ENCODE measurements at places on chromosomes 1 and 21.

GRCh38 chr1:79652426-79652825, 645.9 kb upstream of the ADGRL4 start:
- no peak for DNase-seq

DNA sequence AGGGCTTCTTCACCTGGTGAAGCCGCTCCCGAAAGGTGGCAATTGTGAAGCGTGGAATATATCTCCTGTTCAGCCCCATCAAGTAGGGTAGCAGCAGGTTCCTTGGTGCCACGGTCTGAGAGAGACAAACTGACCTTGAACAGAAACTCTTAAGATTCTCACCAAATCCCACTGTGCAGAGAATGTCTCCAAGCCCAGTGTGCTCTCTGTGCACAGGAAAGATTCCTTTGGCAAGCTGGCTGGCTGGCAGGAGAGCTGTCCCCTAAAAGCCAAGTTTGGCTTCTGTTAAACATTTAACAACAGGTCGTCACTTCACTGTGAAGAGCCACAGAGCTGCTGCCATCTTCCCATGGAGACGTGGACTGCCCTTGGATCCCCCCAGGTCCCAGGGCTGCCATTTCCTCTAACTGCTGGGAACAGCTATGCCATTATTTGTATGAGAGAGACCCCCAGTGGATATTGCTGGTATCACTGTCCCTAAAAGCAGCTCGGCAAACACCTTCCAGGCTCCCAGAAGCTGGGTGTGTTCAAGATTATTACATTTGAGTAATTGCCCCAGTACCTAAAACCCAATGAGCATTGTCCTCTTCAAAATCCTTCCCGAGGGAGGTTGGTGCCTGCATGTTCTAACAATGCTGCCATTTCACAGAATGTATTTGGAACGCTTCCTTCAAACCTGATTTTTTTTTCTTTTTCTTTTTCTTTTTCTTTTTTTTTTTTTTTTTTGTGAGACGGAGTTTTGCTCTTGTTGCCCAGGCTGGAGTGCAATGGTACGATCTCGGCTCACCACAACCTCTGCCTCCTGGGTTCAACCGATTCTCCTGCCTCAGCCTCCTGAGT, 71.8 kb downstream of the CD58 start:
- peak; percentile 29 for DNase-seq

DNA sequence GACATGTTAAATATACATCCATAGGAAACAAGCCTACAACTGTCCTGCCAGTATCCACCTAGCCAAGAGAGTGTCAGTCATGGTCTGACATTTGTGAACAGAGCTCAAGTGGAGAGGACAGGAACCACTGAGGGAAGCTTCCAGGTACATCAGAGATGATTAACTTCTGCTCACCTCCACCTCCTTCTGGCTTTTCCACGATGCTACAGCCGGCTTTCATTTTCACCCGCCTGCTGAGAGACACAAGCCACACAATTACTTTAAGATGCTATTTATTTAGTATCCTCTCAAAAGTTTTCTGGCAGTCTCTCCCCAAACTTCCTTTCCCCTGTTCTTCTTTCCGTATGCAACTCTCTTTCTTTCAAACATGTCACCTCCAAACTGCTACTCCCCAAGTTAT, 2.1 kb downstream of the ETV3 start:
- DNase-seq, result no peak

- DNase-seq, result no peak
Observed at GRCh38 chr1:246544001-246544400, 22.1 kb downstream of the TFB2M start.

GRCh38 chr1:111735321-111735720, 3.9 kb downstream of the INKA2 start:
- no peak for DNase-seq

DNA sequence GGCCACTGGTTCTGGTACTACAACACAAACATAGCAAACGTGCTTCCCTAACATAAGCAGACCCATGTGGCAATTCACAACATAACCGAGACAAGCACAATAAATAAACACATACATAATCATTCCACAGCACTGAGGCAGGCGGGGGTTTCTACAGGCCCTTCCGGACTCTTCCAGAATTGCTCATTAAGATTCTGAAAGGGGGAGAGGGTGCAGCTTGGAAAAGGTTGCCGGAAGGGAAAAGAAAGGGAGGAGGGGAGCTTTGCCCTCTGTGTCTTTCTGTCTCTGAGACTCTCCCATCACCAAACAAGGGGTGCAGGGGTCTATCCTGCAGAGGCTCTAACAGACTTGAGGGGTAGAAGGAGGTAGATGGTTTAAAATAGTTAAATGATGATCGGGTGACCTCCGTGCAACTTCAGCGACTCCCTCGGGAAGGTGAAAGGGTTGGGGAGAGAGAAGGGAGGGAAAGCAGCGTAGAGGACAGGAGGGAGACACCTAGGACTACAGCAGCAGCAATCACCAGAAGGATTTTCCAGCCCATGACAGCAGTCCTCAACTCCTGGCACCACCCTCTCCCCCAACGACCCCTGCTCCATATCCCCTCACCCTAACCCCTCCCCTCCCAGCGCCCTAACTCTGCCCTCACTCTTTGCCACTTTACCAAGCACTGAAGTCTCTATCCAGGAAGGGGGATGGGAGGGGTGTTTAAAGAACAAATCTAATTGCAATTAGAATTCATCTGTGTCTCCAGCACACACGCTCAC, 365.5 kb upstream of the ESRRG start:
- no peak for DNase-seq

- DNase-seq, result no peak
Observed at GRCh38 chr1:161989786-161990185, 33.9 kb downstream of the OLFML2B start.

- DNase-seq, result no peak
Observed at GRCh38 chr1:101044749-101045148, 19.2 kb upstream of the DPH5 start.

- DNase-seq, result peak; percentile 70
Observed at GRCh38 chr1:219784660-219785381, 143.5 kb downstream of the SLC30A10 start.

DNA sequence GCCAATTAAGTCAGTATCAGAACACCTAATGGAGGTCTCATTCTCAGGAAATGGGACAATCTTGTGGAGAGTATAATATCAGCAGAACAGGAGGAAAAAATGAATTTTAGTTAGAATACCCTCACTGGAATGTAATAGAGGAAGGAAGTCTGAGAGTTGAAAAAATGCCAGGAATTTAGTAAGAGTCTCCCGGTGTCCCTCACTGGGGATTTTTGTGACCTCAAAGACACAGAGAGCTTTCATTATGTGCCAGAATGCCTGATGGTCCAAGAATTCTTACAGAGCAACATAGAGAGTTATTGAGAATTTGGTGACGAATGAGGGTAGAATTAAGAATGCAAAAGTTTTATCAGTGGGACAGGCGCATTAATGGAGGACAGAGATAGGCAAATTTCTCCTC, 443.5 kb upstream of the B3GALT2 start:
- DNase-seq, result peak; percentile 21

- DNase-seq, result no peak
Observed at GRCh38 chr1:115219927-115220326, 118.1 kb downstream of the NGF start.

- no peak for DNase-seq
Observed at GRCh38 chr1:159704481-159704880, 9.9 kb downstream of the CRP start.

DNA sequence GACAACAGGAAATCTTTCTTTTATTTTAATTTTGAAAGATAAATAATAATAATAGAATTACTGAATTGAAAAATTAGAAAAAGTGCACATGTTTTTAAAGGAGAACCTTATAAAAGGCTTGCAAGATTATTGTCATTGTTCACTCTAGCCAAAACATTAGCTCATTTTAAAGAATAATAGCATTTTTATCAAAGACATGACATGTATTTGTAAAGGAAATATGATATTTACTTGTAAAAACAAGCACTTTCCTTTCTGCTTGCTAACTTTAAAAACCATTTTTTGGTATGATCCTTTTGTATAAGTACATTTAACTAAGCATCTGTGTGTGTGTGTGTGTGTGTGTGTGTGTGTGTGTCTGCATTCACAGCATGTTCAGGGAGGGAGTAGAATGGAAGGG, 156.3 kb upstream of the C1orf87 start:
- no peak for DNase-seq

GRCh38 chr1:117368116-117369108, 1.2 kb downstream of the MAN1A2 start:
- peak; percentile 20 for DNase-seq

- peak; percentile 50 for DNase-seq
Observed at GRCh38 chr1:94105957-94106529, 14.9 kb downstream of the ABCA4 start.

- peak; percentile 73 for DNase-seq
Observed at GRCh38 chr1:24910751-24911650, 19.1 kb downstream of the RUNX3 start.

DNA sequence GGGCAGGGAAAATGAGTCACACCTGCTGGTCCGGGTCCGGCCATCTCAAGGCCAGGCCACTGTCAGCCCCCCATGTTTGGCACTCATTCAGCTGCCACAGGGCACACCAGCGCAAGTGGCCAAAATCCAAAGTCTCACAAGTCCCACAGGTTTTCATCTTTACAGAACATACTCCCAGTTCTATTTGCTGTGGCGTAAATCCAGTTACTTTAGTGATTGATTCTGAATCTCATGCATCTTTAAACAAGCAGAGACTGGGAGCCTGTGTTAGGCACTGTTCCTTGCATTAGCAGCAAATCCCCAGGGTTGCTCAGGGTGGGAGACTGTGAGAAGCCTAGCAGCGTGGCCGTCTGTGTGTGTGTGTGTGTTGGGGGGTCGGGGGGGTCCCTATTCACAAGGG, 1.1 kb upstream of the SLC2A5 start:
- no peak for DNase-seq

DNA sequence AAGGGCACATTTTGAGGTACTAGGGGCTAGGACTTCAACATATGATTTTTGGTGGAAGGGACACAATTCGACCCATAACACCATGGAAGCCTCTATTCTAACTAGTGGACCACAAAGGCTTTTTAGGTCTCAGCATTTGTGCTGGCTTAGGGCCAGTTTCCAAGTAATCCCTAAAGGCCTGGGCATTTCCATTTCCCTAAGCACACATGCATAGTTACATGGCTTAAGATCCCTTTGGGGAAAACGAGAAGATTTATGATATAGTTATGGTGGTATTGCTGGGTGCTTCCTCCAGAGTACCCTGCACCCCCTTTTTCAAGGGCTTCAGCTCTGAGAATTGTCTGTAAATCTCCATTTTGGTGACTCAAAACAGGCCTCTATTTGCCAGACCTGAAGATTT, 28.2 kb upstream of the TMEM54 start:
- DNase-seq, result no peak

GRCh38 chr1:201636510-201636971, 97.6 kb downstream of the NAV1 start:
- peak; percentile 72 for DNase-seq

DNA sequence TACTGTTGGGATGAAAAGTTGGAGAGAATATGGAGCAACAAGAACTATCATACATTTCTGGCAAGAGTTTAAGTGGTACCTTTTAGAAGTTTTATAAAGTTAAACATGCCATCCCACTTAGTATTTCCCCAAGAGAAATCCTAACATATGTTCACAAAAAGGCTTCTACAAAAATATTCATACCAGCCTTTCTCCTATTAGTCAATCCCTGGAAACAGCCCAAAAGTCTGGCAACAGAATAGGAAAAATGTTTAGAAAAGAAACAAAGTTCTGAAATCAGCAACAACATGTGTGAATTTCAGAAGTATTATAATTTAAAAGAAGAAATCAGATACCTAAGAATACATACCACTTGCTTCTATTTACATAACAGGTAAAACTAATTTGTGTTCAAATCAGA, 271.0 kb downstream of the DSCAM start:
- no peak for DNase-seq

DNA sequence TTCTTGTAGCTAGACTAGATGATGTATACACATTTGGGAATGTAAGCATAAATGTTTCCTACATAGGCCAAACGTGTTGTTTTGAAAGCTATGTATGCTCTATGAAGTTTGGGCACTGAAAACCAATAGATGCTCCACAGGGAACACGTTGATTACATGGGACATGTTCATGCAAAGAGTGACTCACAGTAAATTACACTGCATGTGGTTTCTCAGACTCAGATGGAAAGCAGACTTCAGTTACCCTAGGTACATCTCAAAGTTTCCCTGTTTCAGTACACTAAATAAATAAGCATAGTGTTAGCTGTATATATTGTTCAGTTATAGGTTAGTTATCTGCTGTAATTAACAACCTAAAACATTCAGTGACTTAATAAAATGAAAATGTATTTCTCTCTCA, 301.9 kb upstream of the RUNX1 start:
- DNase-seq, result peak; percentile 36

GRCh38 chr1:180848191-180848590, 64.5 kb upstream of the KIAA1614 start:
- DNase-seq, result no peak

DNA sequence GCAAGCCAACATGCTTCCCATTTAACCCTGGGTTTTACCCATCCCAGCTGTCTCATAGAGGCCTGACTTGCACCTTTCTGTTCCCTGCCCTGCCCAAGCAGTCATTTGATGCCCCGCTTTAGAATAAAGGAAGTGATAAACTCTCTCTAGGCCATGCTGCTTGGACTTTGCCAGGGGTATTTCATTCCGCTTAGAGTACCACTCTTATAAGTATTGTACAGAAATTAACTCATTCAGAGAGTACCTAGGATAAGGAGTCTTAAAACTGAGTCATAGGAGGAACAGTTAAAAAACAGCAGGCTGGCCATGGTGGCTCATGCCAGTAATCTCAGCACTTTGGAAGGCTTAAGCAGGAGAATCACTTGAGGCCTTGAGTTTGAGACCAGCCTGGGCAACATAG, 21.0 kb upstream of the LYST start:
- no peak for DNase-seq

- DNase-seq, result peak; percentile 62
Observed at GRCh38 chr1:100038660-100039287, 69.0 kb downstream of the SLC35A3 start.

GRCh38 chr1:194295685-194296084, 1109.3 kb upstream of the B3GALT2 start:
- peak; percentile 12 for DNase-seq

- DNase-seq, result no peak
Observed at GRCh38 chr1:112982853-112983536, 27.0 kb upstream of the SLC16A1 start.

DNA sequence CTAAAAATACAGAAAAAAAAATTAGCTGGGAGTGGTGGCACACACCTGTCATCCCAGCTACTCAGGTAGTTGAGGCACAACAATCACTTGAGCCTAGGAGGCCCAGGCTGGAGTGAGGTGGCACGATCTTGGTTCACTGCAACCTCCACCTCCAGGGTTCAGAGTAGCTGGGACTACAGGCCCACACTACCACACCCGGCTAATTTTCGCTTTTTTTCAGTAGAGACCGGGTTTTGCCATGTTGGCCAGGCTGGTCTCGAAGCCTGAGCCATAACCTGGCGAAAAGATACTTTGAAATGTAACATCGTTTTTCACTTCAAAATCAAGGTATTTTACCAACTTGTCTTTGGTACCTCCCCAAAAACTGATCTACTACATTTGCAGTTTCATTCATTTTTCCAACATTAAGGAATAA, 6.1 kb downstream of the GAS5 start:
- no peak for DNase-seq
